ENCODE measurements at places on chromosomes 7 and 10.

- DNase-seq: no peak
Observed at GRCh38 chr7:44604941-44605340, 1.5 kb upstream of the OGDH start.

DNA sequence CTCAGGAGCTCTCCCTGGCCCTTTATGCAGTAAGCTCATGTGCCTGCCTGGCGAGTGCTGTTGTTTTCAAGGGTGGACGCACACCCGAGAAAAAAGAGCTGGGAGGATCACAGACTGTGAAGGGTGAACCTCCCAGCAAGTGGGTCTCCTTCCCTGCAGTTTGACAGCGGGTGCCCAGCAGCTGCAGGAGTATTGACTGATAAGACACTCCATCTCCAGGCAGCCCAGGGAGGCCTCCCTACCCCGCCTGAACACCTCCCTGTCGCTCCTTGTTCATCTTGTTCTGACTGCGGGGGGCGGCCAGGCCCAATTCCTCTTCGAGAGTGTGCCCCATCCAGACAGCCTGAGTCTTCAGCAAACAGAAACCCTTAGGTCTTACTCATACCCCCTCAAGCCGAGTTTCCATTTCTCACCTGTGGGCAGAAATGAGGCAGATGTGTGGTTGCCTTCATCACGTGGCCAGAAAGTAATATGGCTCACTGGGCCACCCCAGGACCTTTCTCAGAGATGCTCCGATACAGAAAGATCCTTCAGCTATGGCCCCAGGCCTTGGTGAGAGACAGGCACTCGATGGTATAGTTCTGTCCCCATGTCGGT lies 17.2 kb downstream of the MDH2 start:
- DNase-seq: no peak

GRCh38 chr7:45985902-45986301 lies 64.8 kb upstream of the IGFBP3 start:
- DNase-seq: no peak

GRCh38 chr10:96719850-96720421 lies 378 bp downstream of the PIK3AP1 start:
- DNase-seq: no peak

- no peak for DNase-seq
Observed at GRCh38 chr10:97270523-97271154, 21.8 kb downstream of the ARHGAP19 start.

DNA sequence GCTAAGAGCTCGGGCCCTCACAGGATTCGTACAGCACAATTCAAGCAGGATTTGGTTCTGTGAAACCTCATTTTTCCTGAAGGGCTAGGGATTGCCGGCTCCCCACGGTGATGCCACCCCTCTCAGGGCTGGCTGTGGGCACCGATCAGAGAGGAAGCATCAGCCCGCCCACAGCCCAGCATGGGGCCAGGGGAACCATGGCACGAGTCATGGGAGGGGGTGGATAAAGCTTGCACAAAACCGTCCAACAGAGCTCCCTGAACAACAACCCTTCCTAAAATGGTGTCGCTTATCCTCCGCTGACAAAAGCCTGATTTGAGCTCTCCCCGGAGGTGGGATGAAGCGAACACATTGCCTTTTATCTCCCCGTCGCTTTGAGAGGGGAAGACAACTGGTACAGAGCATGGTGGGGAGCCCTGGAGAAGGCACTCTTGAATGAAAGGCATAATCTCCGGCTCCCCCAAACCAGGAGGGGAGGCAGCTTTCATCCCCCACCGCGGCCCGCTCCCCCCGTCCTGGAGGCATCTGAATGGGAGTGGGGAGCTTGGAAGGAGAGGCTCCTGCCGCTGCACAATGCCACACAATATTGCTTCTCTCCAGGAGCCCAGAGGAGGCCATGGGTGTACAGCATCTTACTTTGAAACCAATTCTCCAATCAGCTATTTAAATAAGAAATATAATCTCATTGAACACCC lies 144.0 kb downstream of the RPS24 start:
- no peak for DNase-seq

- DNase-seq: no peak
Observed at GRCh38 chr7:97015279-97015678, 9.4 kb downstream of the DLX5 start.

- peak; percentile 36 for DNase-seq
Observed at GRCh38 chr10:35739998-35740397, 97.9 kb upstream of the FZD8 start.

DNA sequence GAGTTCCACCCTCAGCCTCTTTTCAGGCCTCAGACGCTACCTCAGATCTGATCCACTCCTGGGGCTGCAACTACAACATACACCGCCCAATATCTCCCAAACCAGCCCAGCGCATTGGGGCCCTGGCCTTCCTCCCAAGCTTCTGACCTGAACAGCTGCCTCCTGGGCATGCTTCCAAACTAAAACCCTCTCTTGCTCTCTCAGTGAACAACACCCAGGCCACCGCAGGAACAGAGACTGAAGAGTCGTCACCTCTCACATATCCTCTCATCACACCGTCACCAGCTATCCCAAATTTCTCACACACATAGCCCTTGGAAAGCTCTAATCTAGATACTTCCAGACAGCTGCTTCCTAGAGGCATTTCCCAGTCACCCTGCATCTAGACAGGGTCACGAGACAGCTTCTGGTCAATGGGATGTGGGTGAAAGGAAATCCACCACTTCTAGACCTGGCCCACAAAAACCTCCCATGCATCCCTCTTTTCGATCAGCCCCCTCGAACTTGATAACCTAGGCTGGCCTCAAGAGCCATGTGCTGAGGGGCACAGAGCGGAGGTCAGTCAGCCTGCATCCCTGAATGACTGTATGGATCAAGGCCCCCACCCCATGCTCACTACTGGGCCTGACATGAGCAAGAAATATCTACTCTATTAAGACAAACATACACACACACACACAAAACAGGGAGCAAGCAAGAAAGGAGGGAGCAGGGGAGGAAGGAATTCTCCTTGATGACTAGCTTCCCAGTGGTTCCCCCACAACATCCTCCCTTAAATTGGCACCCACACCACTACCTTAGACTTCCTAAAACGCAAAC lies 1.8 kb downstream of the PARP12 start:
- DNase-seq: peak; percentile 70

DNA sequence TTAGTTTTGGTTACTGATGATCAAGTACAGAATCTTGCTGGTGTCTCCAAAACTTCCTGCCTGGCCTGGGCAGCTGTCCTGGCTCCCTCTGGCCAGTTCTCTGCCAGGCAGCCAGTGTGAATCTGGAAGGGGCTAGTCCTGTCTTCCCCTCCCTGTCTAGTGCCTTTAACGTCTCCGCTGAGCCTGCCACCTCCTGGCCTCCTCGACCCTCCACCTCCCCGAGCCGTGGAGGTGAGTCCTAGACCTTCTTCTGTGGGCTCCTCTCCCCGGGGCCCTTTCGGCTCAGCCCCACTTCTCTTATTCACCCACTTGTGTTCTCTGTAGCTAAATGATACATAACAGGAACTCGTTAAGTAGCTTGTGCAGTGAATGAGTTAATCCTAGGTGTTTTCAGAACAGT lies 218.2 kb downstream of the MGMT start:
- no peak for DNase-seq

GRCh38 chr7:155360495-155361345 lies 63.0 kb downstream of the INSIG1 start:
- DNase-seq: no peak

- DNase-seq: no peak
Observed at GRCh38 chr10:133307776-133308420, 774 bp downstream of the TUBGCP2 start.

GRCh38 chr10:98351831-98352402 lies 63.1 kb downstream of the PYROXD2 start:
- no peak for DNase-seq

DNA sequence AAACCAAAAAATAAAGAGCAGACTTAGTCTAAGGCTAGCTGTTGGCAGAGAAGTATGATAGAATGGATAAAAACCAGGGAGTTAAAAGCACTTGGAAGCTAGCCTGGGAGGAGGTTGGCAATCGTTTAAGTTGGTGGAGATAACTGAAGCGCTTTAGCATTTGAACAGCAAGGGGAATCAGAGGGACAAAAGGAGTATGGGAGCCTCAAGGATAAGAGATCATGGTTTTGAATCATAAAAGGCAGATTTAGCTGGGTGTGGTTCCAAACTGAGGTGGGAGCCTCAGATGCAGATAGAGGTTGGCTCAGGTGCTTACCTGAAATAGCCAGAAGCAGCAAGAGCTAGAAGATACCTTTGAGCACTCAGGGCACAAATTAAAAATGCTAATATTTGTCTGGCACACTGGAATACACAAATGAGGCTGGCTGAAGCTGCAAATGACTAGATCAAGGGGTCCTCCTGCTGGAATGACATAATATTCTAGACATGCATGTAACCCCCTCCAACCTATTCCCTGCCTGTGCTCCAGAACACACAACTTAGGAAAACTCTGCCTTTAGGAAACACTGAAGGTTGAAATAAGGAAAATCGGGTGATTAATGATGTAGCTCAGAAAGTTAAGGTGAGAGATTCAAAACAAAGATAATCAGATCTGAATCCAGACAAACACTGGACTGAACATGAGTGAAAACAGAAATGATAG lies 372.3 kb upstream of the LRRN3 start:
- DNase-seq: no peak

GRCh38 chr10:61847640-61848039 lies 53.9 kb upstream of the ARID5B start:
- DNase-seq: no peak

- no peak for DNase-seq
Observed at GRCh38 chr7:103148131-103148993, 537 bp downstream of the NAPEPLD start.

DNA sequence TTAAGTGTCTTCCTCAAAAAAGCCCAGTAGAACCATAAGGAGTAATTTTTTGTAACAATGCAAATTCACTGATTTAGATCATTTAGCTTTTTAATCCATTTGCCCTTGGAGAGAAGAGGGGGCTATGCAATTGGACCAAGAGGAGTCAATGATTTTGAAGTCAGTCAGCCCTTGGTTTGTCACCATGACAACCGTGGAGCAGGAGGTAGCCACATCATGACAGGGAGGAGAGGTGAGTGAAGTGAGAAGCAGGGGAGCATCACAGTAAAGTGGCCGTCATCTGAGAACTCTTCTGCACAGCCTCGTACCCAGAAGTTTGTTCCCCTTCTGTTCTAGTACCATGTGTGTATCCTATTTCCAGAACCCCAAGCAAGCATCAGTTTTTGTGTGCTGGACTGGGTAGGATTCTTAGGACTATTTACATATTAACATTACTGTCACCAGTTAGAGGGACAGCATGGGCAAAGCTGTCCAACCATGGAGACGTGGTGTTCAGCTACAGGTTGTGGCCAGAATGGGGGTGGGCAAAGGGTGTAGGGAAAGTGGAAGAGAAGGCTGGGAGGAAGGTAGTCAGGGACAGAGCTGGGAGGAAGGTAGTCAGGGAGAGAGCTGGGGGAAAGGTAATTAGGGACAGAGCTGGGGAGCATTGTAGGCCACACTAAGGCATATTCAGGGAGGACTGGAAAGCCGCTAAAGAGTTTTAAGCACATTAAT lies 13.1 kb downstream of the UBE3C start:
- no peak for DNase-seq

DNA sequence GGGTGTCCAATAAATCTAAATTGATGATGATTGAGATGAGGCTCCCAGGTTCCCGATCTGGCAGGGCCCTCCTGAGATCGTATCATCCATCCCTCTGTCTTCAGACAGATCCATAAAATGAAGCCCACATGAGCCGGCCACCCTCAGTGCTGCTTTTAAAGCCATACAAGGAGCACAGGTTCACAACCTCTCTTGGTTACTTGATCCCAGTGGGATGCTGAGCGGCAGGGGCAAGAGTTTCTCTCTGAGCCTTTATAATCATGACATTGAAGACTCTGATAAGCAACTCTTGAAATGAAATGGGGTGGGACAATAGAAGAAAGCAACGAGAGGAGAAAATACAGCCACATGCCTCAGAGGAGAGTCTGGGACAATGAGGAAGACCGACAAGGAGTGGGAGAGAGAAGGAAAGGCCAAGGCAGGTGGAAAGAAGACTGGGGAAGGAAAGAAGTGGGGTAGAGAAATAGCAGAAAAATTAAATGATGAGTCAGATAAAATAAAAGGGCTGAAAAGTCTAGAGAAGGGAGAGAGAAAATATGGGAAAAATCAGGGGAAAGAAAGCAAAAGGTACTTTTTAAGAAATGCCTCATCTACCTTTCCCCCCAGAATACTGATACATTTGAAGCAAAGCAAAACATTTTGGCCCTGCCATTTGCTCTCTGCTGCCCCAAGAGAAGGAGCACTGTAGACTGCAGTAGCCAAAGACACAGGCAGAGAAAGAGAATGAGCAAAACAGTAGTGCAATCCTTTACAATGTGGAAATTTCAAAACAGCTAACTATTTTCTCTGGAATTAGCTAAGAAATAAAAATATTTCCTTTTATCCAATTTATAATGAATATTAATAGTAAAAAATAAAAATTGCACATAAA lies 14.6 kb downstream of the GBX1 start:
- no peak for DNase-seq

GRCh38 chr10:99057936-99058690 lies 177.5 kb downstream of the HPSE2 start:
- no peak for DNase-seq
